ENCODE measurements at places on chromosomes 6 and 20.

- DNase-seq: peak; percentile 86
These were observed 212.1 kb downstream of the BTBD9 start for GRCh38 chr6:38427492-38428210.

DNA sequence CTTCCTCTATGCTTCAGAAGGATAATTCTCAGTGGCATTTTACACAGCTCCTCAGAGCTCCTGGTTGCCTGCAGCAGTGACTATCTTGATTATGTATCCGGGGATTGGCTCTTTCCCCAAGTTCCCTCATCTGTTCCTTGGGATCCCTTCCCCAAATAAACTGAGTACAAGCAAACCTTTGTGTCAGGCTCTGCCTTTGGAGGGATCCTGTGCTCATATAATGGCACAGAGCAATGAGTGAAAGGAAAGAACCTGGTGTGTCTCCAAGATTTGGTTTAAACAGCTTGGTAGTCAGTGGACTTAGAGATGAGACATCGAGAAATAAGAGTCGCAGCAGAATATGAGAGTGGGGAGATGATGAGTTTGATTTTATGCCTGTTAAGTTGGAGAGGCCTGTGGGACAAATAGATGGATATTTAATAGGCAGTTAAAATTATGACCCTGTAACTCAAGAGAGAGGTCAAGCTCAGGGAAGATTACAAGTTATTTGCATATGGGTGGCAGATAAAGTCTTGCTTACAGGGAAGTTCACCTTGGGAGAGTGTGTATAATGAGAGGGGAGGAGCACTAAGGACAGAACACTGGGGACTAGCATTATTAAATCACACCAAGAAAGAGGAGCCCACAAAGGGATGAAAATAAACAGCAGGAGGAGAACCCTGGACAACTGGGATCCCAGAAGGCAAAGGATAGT is 44.1 kb upstream of the GCLC start:
- no peak for DNase-seq

DNA sequence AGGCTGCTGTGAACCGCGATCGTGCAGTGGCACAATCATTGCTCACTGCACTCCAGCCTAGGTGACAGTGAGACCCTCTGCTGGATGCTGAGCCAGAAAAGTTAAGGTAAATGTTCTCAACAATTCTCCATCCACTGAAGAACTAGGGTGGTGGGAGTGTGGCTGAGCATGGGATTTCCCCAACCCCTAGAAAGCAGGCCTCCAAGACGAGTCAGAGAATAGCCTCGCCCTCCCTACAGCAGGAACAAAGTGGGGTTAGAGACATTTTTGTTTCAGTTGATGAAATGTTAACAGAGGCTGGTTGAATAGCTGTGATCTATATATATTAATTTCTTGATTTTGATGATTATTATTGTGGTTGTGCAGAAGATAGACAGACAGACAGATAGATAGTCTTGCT is 6.1 kb upstream of the ALDH8A1 start:
- no peak for DNase-seq

GRCh38 chr6:136656121-136656520 is 105.9 kb upstream of the MAP7 start:
- no peak for DNase-seq

DNA sequence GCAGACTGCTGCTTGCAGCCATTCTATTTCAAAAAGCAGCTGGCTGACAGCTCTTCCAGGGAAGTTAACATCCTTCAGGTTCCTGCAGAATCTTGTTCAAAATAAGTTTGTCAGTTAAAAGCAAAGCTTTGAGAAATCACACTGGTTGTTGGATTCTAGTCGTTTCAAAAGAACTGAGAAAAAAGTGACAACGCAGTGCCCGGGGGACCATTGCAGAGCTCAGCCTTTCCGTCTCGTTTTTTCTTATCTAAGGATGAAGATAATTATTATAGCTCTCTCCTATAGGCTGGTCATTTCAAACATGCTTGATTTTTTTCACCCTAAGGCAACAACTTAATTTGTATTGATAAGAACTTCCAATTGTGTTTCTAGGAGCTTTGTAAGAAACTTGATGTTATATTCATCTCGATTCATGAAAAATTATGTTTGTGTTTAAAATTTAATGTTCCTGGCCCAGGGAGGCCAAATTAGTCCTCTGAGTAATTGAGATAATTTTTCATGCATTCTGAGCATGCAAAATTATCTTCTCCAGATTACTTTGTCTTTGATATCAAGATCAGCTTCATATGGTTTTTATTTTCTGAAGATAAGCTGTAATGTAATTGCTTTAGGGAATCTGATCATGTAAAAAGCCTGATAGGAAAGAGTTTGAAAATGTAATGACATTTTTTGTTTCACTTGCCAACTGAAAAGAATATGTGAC is 58.4 kb downstream of the SNAP25 start:
- no peak for DNase-seq

- DNase-seq: peak; percentile 6
These were observed 459.7 kb upstream of the HTR1E start for GRCh38 chr6:86477500-86478148.

DNA sequence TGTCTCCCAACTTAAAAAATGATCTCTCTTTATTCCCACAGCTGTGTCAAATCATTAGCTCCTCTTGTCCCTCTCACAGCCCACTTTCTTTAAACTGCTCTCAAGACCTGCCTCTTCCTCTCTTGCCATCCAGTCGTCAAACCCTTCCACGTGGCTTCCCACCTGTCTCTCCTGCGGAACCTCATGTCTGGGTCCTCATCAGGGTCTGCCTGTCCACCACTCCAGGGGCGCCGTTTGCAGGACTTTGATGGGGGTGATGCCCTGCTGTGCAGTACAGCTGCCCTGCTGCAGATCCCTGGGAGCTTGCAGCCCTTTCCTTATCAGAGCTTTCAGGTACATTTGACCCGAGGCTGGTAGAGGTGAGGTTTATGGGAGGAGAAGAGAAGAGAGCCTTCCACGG is 114.8 kb downstream of the DHX35 start:
- no peak for DNase-seq

- DNase-seq: no peak
These were observed 138.8 kb downstream of the EDN3 start for GRCh38 chr20:59439243-59439642.

DNA sequence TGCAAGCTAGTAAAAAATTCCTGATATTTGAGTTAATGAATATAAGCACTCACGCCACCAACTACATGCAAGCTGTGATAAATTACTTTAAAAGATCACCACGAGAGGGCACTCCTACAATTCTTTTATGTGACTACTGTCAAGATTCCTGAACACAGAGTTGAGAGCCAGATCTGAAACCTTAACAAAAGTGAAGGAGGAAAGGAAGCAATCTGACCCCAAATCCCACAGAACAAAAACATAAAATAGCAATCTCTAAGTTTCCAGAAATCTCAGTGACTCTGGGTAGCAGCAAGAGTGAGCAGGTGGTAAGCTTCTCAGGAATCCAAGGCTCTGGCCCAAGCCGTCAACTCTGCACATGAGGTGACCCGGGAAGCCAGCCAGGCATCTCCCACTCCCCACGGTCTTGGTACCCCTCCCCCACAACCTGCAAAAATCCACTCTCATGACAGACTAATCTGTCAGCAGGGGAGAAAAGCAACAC is 55.1 kb downstream of the STAU1 start:
- DNase-seq: peak; percentile 58

DNA sequence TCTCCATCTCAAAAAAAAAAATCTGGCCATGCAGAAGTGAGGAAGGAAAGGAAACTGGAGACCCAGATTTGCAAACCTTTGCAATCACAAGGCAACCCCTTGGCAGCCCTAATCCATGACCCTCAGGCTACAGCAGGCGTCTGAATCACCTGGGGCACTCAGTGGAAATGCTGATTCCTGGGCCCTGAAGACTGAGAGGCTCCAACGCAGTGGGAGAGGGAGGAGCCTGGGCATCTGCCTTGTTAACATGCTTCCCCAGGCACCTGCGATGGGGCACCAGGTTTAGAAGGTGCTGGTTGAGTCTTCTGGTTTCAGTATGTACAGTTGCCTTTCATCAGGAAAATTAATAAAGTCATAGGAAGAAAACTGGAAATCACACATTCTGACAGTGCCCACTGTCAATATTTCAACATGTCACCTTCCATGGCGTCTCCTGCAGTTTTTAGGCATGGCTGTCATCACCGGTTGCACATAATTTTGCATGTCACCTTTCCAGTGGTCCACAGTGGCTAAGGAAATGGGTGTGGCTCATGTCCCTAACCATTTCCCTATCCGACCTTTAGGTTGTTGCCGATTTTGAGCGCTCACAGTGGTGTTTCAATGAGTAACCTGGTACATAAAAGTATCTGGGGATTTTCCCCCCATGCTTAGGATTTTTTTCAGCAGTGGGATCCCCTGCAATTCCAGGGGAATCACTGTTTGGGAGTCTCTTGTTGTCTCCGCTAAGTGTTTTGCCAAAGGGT is 56.9 kb downstream of the PREX1 start:
- DNase-seq: no peak

All from NCI-H146 (cell line).